NCI-H510A (cell line): ENCODE measurements at places on chromosomes 5 and 9.

- no peak for DNase-seq
Measured at GRCh38 chr5:179266291-179267070, 78.8 kb downstream of the ADAMTS2 start.

GRCh38 chr5:107513337-107514085 is 157.2 kb downstream of the EFNA5 start:
- DNase-seq: no peak

GRCh38 chr9:8571643-8572042 is 772.1 kb upstream of the DMAC1 start:
- no peak for DNase-seq

DNA sequence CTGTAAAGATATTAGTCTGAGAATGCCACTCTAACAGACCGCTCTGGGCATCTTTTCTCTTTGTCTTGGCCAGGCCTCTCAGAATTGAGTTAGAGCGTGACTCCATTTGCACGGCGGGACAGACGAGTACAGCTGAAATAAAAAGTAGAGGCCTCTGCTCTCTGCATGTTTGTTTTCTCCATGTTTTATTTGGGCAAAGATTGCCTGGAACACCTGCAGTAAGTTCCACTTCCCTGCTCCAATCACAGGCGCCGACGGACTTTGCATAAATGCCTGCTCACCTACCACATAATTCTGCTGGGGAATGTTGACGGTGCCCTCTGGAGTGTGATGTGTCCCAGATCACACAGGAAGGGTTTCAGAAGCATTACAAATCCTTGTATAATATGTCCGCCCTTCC is 10.6 kb downstream of the SPOCK1 start:
- no peak for DNase-seq

- DNase-seq: no peak
Measured at GRCh38 chr9:35294556-35294955, 132.7 kb downstream of the UNC13B start.

- no peak for DNase-seq
Measured at GRCh38 chr5:167361795-167362194, 929.6 kb upstream of the WWC1 start.
